ENCODE measurements at places on chromosomes 12 and 14.

- no peak for DNase-seq
Measured at GRCh38 chr14:65142914-65143625, 40.8 kb upstream of the MAX start.

DNA sequence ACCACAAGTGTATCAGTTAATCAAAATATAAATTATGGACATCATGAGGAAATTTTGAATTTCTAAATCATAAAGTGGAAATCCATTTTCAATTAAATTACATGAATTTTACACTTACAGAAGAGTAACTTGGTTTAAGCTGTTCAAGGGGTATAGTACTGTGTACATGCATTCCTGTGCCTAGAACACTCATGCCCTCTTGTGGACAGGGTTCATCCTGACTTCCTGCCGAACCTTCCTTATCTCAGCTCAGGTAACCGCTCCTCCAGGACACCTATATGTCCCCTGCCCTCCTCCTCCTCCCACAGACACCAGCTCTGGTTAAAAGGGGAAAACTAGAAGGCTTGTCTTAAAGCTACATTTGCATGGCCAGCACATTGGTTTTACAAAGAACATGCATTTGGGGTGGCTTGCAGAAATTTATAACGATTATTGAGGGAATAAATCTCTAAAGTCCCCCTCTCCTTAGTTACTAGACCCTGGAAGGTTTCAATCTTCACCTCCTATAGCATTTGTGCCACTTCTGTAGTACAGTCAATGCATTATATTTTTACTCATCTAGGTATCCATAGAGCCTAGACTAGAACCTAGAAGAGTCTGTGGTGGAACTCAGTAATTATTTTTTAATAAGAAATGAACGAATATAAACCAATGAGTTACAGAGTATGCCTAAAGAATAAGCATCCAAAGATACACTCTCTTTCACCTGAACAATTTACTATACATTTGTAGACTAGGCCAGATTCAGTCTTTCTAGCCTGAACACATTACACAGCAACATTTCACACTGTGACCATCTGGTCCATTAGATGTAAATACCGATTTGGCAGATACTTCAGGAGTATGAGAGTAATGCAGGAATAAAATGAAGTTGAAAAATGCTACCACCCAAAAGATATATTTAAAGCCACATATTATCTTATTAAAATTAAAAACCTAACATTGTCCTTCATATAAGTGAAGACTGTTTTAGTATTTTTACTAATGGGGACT, 345.6 kb downstream of the PAWR start:
- DNase-seq, result peak; percentile 51

- DNase-seq, result no peak
Measured at GRCh38 chr14:101963656-101964296, 597 bp upstream of the DYNC1H1 start.

- DNase-seq, result no peak
Measured at GRCh38 chr12:96033549-96034389, 1.6 kb downstream of the LTA4H start.

- no peak for DNase-seq
Measured at GRCh38 chr12:108861878-108862587, 4.7 kb upstream of the SSH1 start.

GRCh38 chr12:51428256-51428655, 3.6 kb downstream of the SLC4A8 start:
- no peak for DNase-seq

DNA sequence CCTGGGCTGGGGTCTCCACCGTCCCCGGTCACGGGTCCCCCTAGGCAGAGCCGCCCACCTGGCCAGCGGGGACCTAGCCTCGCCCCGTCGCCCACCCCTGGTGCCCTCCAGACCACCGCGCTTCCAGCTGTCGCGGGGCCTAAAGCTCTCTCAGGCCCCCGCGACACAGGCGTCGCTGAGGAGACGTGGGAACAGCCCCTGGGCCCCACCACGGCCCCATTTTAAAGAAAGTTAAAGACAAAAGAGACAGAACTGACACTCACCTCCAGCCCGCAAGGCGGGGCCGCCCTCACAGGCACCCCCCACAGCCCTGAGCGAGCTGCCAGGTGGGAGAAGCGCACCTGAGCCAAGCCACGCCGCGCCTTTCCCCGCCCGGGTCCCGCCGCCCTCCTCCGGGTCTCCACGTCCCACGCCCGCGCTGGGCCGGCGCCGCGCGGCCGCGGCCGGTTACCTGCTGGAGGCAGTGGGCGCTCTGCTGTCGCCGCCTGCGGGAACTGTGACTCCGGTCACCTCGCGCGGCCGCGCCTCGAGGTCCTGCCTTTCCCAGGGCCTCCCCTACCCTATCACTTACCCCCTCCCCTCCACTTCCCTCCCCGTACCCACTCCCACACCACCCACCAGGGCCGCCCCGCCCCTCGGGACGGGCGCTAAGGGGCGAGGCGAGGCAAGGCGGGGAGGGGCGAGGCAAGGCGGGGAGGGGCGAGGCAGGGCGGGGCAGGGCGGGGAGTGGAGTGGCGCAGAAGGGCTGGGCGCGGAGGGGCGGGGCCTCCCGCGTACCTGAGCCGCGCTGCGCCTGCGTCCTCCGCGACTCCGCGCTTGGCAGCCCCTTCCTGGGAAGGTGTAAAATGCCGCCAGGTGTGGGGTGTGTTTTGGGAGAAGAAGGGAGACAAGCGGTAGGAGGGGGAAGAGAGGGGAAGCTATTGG, 31.2 kb downstream of the TC2N start:
- DNase-seq, result no peak

- DNase-seq, result no peak
Measured at GRCh38 chr12:132103542-132104308, 40.4 kb downstream of the DDX51 start.

- peak; percentile 72 for DNase-seq
Measured at GRCh38 chr12:642633-643474, 20.4 kb downstream of the NINJ2 start.

DNA sequence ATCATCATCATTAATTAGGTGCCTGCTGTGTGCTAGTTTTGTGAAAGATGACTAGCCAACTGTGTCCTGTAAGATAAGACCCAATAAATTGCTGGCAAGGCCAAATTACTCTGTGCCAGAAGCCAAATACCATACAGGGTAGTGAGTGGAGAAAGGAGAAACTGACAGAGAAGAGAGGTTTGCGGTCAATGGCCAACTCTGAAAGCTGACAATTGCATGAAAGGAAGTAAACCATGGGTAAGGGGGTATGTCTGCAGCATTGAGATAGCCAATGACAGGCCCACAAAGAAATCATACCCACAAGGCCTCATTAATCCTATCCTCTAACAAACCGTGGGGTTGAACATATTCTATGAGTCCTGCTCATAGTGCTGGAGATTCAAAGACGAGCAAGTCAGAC, 236.6 kb upstream of the CCDC196 start:
- DNase-seq, result no peak

Data from EL (cell line).